ENCODE measurements at places on chromosomes 16 and 17.

DNA sequence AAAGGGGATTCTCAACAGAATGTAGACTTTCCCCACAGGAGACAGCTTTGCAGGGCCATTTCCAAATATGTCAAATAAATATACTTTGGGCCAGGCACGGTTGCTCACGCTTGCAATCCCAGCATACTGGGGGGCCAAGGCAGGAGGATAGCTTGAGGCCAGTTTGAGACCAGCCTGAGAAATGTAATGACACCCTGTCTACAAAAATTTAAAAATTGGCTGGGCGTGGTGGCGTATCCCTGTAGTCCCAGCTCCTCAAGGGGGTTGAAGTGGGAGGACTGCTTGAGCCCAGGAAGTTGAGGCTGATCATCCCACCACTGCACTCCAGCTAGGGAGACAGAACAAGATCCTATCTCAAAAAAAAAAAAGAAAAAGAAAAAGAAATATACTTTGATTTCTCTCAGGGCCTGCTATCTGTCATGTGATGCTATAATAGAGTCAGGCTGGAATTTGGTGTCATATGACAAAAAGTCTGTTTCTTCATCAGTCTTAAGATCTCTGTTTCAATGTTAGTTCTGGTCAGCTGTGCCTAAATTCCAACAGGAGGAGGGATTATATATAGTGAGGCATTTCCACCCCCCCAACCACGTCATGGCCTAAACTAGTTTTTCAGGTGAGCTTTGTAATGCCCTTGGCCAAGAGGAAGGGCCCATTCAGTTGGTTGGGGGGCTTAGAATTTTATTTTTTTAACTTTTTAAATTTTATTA lies 4.3 kb upstream of the ZDHHC7 start:
- no peak for DNase-seq

DNA sequence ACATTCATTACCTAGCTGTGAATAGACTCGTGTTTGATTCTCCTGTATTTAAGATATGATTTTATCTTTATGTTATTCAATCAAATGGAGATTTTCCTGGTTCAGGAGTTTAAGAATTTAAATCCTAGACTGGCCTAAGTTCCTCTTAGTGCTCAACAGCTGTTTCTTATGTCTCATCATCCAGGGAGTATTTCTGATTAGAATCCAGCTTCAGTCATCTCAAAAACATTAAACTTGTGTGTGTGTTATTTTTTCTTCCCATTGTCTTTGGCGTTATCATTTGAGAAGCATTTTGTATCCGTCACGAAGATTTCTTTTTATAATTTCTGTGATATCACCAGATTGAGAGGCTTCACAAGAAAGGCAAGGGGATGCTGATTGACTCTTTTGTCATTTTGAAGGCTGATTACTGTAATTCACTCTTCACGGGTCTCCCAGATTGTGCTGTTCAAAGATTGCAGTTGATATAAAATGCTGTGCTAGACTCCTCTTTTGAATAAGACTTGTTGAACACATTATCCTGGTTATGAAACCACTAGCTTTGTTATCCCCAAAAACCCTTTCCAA lies 204.8 kb downstream of the CDH8 start:
- DNase-seq: no peak

DNA sequence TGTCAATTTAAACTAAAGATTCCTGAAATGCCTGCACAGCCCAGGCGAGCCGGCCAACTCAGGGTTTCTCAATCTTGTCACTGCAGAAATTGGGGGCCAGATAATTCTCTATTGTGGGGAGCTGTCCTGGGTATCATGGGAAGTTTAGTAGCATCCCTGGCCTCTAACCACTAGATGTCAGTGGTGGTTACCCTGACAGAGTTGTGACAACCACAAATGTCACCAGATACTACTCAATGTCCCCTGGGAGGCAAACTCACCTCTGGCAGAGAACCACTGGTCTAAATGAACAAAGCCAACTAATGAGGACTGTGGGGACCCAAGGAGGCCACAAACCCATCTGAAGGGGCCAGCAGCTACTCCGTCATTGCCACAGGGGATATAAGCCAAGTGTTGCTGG lies 90.9 kb downstream of the MYH11 start:
- no peak for DNase-seq

- no peak for DNase-seq
Observed at GRCh38 chr17:62717889-62718288, 90.2 kb downstream of the MARCHF10 start.

DNA sequence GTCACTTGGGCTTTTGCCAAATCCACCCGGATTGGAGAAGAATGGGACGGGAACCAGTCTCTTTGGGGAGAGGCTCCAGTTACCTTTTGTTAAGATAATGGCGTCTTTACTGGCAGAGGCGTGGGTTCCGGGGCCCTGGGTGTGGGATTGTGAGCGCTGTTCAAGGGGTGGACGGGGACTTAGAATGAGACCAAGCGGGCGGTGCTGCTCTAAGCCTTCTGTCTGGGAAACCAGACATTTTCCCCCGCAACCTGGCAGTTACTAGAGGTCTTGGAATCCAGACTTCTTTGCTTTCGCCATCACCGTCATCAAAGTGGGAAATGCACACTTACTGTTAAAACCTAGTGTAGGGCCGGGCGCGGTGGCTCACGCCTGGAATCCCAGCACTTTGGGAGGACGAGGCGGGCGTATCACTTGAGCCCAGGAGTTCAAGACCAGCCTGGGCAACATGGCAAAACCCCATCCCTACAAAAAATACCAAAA lies 706 bp downstream of the TEN1 start:
- DNase-seq: no peak

DNA sequence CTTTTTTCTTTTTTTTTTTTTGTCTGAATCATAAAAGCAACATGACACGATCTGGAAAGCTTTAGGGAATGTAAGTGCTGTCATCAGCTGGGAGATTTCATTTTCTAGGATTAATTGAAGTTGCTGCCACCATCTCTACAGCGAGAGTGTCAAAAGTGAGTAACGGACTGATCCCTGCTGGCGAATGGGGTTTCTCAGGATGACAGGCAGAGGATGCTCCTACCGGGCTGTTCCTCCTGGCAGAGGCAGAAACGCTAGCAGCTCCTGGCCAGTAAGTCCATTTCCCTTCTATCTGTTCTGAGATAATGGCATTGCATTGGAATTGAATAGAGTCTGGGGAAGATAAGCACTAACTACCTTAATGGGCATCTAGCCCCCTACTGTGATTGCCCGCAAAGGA lies 80.5 kb upstream of the KIFC3 start:
- no peak for DNase-seq

GRCh38 chr16:2186505-2186904 lies 9.9 kb downstream of the CASKIN1 start:
- no peak for DNase-seq

DNA sequence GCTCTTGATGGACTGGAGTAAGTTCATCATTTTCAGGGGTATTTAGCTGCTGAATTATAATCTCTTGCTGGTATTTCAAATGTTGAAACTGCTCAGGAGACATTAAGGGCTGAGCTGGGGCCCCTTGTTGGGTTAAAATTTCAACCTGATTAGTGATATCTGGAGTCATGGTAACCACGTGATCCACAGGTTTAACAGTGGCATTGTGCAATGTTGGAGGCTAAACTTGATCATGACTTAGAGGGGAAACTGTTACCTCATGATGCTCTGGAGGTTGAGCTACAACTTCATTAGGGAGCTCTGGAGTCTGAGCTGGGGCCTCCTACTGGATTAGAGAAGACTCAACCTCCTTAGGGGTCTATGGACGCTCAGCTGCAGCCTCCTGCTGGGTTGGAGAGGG lies 17.2 kb upstream of the MPP2 start:
- no peak for DNase-seq
